Left lung (tissue), 14 donors: ENCODE measurements at places on chromosomes 13 and 19. TPM values are rescaled to one million over a fixed set of nuclear protein-coding genes. Genes with fewer than 3 reads are reported as not detected.

- DNase-seq, result no peak
- H3K4me3 ChIP-seq, result no peak overlapping the region
- H3K4me1 ChIP-seq, result no peaks in the 10 kb centered on the region
- no peaks in the 10 kb centered on the region for H3K27me3 ChIP-seq
Observed at GRCh38 chr13:97100821-97101220, 106.5 kb upstream of the OXGR1 start.

- H3K27me3 ChIP-seq, result no peaks in the 10 kb centered on the region
Observed at GRCh38 chr19:56142897-56143434, 1.9 kb downstream of the ZNF444 start.

- peak overlapping the region; percentile 3 for H3K27ac ChIP-seq
- DNase-seq, result peak; percentile 81
- H3K36me3 ChIP-seq, result peaks cover 67% of the 10 kb centered on the region
- H3K27me3 ChIP-seq, result no peaks in the 10 kb centered on the region
- no peak overlapping the region for H3K4me3 ChIP-seq
Observed at GRCh38 chr19:55678121-55678671, 3.2 kb downstream of the EPN1 start.

The PODNL1 gene
- polyA plus RNA-seq, result 1.6 TPM

DNA sequence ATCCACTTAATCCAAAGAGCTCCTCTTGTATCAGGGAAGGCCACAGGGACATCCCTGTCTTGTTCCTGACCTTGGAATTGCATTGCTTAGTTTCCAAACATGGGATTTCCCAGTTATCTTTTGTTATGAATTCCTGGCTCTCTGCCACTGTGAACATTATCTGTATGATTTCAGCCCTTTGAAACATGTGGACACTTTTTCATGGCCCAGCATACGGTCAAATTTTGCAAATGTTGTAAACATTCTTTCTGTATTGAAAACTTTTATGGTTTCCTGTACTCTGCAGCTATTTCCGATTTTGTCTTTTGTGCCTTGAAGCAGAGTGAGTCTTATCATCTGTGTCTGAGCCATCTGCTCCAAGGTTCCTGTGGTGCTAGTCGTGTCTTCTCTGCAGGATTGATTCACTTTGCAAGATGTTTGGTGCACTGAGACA lies 4.5 kb upstream of the CFAP97D2 start:
- no peaks in the 10 kb centered on the region for H3K27me3 ChIP-seq
- no peak overlapping the region for H3K27ac ChIP-seq
- no peak overlapping the region for H3K4me3 ChIP-seq
- DNase-seq, result no peak
- H3K36me3 ChIP-seq, result no peaks in the 10 kb centered on the region

- H3K4me1 ChIP-seq, result peaks cover 9% of the 10 kb centered on the region
- DNase-seq, result no peak
Observed at GRCh38 chr13:26019251-26019650, 32.6 kb downstream of the SHISA2 start.
